ENCODE measurements at places on chromosomes 11 and 22.

GRCh38 chr11:44496391-44496790, 69.1 kb upstream of the CD82 start:
- DNase-seq = no peak

DNA sequence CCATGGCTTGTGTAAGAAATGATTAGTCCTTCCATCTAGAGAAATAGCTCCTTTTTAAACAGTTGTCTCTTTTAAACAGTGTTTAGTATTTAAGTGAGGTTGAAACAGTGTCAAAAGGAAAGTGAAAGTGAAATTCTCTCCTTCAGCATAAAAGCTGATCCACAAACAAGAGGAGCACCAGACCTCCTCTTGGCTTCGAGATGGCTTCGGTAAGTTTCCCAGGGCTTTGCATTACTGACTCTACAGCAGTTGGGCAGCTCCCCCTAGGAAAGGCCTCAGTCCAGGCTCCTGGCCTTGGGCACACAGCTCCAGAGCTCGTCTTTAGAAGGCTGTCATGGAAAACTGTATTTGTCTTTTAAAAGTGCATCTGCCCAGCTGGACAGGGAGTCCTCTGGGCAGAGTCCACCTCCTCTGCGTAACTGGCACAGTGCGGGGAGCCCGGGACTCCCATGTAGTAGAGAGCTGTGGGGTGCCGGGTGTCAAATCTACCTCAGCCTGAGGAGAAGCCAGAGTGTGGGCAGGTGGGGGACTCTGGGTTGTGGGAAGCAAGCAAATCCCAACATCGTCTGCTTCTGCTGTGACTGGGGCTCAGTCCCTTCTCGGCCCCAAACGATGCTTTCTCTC, at the start of gene PLAAT4:
Gene PLAAT4 (plus strand): TSS at position 140 of the 624 bp plus-strand sequence. CDS start 61 bp downstream, at position 201.
- no peak for DNase-seq

DNA sequence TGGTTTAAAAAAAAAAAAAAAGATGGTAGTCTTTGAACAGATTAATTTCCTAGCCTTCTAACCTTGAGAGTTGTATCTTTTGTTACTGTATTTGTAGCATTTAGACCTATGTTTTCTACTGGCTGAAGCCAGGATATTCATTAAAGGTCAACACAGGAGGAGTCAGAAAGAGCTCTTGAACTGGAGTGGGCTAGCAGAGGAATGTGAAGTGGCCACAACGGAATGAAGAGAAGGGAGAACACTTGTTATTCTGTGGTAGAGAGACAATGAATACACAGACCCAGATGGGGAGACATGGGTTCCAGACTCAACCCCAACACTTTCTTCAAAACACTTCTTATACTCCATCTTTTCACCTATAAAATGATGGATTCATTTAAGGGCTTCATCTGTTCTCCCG, 88.1 kb downstream of the RELT start:
- no peak for DNase-seq

- DNase-seq = no peak
These were observed 196.2 kb downstream of the TBC1D22A start for GRCh38 chr22:46958658-46959057.

- DNase-seq = no peak
These were observed 74.9 kb downstream of the PACSIN2 start for GRCh38 chr22:42939941-42940653.

- no peak for DNase-seq
These were observed 5.9 kb upstream of the FCHSD2 start for GRCh38 chr11:73147771-73148681.

GRCh38 chr22:39234867-39235687, 9.7 kb downstream of the PDGFB start:
- DNase-seq = no peak

- DNase-seq = no peak
These were observed 5.4 kb downstream of the LDLRAD3 start for GRCh38 chr11:35949242-35949641.

DNA sequence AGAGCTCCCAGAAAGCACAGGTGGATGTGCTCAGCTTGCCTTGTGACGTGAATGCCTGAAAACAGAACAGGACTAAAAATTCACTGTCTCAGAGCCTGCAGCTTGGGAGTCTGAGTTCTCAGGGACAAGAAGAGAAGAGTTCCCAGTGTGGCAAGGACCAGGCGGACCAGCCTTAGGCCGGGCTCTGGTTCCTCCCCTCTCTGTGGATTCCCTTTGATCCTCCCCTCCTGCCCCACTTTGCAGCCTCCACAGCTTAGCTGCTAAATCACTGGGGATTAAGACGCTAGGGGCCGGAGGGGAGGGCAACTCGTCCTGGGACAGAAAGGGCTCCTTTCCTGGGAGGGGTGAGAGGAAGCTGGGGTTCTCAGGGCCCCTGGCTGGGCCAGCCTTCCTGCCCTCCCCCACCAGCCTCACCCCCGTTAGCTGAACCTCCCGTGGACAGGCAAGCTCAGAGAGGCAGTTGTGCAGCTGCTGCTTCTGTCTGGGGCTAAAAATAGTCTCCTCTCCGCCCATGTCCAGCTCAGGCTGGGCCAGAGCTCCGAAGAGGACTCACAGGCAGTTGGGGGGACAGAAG, 29.9 kb upstream of the JAM3 start:
- DNase-seq = no peak

GRCh38 chr11:67071420-67072284, 15.0 kb downstream of the RHOD start:
- DNase-seq = peak; percentile 57

DNA sequence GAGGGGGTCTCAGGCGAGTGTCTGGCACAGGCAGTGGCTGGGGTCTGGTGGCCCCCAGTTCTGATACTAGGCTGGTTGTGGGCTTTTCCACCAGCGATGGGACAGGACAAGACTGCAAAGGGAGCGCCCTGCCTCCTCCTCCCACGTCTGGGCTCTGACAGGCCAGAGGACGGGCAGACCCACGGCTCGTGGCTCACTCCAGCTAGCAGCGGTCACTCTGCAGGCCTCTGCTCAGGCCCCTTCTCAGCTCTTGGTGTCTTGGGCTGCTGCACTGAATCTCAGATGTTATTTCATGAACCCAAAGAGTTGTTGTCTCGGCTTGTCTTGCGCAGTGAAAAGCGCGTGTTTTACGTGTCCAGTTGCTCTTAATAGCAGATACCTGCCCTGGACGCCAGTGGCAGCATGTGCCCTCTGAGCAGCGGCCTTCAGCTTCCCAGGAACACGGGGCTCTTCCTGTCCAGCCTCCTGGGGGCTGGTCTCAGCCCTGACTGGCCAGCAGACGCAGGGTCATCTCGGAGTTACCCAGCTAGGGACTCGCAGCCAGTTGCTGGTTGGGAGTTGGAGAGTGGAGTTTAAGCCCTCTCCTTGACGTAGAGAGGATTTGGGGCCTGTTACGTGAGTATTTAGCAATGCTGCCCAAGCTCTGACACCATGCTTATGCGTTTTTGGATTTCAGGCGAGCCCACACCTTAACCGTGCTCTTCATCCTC, 9.6 kb downstream of the PTDSS2 start:
- DNase-seq = no peak

DNA sequence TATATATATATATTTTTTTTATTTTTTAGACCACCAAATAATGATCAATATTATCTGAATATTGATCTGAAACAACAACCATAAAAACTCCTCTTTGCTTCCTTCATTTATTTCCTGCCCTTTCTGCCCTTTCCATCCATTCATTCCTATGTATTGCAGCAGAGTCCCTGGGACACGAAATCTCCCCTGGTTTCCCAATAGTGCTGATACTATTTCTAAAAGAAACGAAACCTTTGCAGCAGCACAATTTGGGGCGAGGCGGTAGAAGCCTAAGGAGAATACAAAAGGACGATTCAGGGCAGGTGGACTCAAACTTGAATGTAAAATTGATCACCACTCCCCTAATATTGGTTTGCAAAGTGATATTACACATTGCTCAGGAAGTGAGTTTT, 16.9 kb upstream of the AMOTL1 start:
- no peak for DNase-seq

DNA sequence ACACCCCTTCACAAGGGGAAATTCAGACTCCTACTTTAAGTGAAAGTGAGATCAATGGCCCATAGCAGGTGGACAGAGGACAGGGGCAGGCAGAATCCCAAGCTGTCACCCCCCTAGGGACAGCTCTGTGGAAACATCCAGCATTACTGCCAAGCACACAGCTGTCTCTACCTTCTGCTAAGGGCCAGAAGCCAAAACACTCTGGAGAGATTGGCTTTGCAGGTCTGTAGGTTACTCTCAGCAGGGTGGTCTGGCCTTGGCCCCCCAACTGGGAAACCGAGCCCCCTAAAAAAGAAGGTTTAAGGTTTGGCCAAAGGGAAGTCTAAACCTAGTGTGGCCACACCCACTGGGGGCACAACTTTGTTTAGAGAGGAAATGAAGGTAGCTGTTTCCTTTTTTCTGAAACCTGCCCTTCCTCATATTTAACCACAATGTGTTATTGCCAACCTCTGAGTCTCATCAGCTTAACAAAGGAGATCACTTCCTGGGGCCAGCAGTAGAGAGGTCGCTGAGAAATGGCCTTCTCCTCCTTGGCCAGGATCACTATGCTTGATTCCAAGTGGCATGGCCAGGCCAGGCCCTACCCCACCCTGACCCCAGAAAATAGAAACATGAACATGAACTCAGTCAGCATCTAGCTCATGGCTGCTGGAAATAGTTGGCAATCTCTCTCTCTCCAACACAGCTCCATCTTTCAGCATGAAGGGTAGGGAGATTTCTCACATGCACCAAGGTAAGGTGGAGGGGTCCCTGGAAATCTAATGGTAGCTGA, 25.9 kb upstream of the SCARF2 start:
- DNase-seq = peak; percentile 8

Measured in stimulated activated CD8-positive, alpha-beta memory T cell treated with anti-CD3 and anti-CD28 coated beads, Interleukin-7, amount 100 ng/mL, for 4 hours (primary cell).